ENCODE measurements at places on chromosomes 5 and 9.
A peak's percentile ranks its signal among the peaks of the same experiment; 100 is the strongest.

DNA sequence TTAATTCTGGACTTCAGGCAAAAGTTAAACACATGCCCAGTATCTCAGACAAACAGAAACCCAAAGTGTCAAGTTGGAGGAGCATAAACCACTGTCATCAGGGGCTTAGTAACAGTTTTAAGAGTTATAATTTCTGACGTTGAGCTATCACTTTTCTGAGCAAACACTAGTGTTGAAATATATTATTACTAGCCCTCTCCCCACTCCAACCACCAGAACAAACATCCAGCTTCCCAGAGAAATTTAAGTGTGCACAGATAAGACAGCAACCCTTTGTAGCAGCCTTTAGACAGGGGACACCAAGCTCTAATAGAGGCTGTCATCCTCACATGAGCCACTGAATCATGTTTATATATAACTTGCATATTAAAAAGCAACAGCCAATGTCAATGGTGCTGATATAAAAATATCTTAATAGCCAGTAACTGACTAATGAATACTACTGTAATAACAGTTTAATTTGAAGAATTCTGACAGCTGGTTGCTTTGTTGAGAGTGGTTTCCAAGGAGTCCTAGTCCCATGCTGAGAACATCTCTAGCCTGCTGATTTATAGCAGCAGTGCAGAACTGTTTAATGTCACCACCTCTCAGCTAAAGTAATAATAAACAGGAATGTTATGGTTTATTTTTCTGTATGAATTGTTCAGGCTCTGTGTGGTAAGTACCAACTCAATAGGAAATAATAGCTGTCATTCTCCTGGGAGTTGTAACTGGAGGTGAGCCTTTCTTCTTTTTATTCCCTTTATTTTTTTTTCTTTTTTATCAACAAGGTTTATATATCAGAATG, 528.7 kb upstream of the ZNF608 start:
- peak; percentile 30 for DNase-seq

- DNase-seq = peak; percentile 38
Measured at GRCh38 chr5:177403792-177404640, 3.6 kb upstream of the PFN3 start.

DNA sequence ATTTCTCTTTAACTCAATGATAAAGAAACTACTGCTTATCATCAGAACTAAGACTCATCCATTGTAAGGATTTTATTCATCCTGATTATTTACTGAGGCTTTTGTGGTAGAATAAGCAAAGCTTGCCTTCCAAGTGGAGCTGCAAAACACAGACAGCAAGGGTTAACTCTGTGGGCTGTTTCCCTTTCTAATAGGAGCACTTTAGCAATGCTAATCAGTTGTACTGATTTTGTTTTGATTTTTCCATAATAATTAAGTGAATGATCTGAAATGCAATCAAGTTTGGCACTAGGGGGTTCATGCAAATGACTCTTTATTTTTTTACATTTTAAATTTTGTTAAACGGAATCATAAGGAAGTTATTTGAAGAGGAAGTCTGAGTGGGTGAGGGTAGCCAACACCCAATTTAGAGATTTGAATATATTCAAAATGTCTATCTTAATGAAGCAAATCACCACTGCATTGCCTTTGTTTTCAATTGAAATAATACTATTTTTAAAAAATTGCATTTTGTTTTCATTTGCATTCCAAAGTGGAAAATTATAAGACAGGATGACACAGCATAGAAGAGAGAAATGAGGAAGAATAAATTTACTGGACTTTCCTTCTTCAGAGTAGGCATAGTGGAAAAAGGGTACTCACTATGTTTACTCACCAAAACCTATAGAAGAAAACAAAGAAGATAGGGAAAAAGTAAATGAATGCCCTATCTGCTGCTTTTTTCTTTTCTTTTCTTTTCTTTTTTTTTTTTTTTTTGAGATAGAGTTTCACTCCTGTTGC, 36.6 kb downstream of the MEGF10 start:
- no peak for DNase-seq

DNA sequence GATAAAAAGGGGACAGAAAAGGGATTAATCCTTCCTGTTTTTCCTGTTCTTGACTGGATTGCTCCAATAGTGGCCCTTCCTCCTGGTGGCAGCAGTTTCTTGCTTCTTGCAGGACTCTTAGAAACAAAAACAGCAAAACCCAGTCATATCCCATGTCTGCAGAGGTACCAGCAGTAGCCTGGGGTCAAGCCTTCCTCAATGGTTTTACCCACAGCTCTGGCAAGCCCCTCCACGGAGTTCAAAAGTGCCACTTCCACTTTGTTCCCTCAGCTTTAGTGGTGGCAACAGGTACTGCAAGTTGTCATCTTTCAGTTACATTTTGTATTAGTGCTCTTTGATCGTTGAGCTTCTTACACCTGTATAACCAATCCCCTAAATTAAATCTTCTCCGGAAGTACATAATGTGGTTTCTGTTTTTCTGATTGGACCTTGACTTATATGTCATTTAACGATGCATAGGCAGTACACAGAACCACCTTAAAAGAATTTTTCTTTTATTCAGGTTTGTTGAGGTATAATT, 8.7 kb upstream of the RANBP6 start:
- no peak for DNase-seq

- DNase-seq = no peak
Measured at GRCh38 chr5:58069016-58069705, 390.7 kb downstream of the PLK2 start.

DNA sequence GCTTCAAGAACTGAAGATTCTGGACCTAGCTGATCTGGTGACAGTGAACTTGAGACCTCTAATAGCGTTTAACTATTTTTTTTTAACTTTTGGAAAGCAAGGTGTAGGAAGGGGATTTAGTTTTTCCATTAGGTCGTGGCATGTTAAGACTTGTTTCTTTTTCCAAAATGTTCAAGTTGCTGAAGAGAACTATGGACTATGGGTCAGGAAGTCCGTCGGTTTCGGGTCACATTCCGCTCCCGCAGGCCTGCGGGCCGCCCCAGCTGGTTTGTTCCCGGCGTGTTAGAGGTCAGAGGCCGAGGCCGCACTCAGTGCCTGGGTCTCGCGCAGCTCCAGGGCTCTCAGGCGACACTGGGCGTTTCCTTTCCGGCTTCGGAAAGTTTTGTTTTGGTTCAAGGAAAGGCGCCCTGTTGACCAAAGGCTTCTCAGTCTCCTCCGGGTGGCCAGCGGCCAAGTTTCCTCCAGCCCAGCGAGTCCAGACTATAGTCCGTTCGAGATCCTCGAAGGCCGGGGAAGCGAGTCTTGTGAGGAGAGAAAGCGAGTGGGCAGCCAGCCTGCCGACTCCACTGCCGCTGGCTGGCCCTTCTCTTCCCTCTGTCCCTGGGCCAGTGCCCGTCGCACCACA, 586 bp upstream of the FCHO2 start:
- no peak for DNase-seq
